Epithelial cell of prostate (primary cell): ENCODE measurements at places on chromosomes 5 and 9.

GRCh38 chr5:143440448-143441115 is 37.1 kb upstream of the NR3C1 start:
- DNase-seq: no peak

GRCh38 chr5:91038180-91038808 is 344.8 kb downstream of the ARRDC3 start:
- DNase-seq: no peak

GRCh38 chr5:124025306-124025845 is 513.4 kb downstream of the CSNK1G3 start:
- DNase-seq: no peak

- no peak for DNase-seq
Measured at GRCh38 chr9:110710420-110710819, 41.8 kb downstream of the MUSK start.

DNA sequence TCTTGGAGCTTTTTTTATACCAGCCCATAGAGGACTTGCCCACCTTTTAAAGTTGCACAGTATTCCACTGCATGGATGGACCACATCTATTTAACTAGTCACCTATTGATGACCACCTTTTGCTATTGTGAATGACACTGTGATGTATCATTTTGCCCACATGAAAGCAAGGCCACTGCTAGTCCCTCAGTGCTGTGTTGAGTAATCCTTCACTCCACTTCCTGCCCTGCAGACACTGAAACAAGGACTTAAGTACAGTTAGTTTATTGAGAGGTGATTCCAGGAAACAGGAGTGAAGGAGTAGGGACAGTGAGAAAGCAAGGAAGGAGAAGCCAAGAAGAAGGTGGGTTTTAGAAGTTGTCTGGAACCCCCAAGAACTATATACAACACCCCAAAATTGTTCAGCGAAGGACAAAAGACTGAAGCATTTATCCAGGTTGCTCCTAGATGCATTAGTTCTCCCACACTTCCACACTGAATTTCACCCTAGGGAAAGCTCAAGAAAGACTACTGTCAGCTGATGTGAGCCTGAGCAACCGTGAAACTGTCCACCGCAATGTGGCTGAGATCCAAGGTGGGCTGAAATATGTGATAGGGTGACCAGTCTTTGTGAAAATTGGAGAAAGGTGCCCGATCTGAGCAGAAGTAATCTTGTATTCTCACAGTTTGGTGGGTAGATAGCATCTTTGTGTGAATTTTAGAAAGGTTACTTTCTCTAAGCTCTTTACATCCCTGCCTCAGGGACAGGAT is 45.2 kb upstream of the ANKRD31 start:
- no peak for DNase-seq

GRCh38 chr9:69472101-69472620 is 147.1 kb downstream of the ENTREP1 start:
- DNase-seq: no peak

GRCh38 chr9:129777769-129778130 is 24.9 kb upstream of the PTGES start:
- no peak for DNase-seq

GRCh38 chr9:98831696-98832095 is 24.2 kb downstream of the GALNT12 start:
- DNase-seq: no peak

DNA sequence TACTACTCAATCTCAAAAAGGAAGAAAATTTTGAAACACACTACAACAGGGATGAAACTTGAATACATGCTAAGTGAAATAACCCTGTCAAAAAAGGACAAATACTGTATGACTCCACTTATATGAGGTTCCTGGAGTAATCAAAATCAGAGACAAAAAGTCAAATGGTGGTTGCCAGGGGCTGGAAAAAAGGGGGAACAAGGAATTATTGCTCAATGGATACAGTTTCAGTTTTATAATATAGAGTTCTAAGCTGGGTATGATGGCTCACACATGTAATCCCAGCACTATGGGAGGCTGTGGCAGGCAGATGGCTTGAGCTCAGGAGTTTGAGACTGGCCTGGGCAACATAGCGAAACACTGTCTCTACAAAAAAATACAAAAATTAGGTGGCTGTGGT is 29.0 kb downstream of the ETF1 start:
- DNase-seq: no peak

DNA sequence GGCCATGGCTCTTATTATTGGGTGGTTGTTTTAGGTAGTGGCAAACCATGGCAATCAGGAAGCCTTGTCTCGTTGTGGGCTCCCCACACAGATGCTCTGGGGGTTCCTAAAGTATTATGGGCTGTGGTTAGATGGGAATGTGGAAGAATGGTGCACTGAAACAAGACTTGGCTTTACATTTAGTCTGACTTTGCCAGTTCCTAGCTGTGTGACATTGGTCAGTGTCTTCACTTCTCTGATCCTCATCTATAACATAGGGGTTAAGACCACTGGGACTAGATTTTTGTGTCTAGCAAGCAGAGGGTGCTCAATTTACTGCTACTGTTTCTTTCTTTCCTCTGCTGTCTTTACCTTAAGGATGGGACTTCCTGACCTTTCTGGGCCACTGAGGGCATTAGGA is 149.5 kb downstream of the HSPA4 start:
- DNase-seq: no peak

GRCh38 chr9:104860263-104860662 is 67.7 kb downstream of the ABCA1 start:
- no peak for DNase-seq

DNA sequence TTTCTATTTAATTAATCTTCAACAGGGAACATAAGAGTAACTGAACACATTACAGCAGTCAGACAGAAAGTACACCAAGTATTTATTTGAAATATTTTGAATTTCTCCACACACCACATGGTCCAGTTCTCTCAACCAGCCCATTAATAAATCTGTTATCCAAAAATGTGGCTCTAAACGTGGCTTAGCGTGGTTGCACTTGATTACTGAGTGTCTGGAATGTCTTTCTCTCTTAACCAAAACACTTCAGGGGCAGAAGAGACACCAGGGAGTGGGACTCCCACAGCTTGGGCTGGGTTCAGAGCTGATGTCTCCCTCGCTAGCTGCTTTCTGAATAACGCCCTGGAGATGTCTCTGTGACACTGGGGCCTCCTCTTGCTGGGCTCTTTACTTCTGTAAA is 52.6 kb upstream of the FANCC start:
- DNase-seq: no peak

DNA sequence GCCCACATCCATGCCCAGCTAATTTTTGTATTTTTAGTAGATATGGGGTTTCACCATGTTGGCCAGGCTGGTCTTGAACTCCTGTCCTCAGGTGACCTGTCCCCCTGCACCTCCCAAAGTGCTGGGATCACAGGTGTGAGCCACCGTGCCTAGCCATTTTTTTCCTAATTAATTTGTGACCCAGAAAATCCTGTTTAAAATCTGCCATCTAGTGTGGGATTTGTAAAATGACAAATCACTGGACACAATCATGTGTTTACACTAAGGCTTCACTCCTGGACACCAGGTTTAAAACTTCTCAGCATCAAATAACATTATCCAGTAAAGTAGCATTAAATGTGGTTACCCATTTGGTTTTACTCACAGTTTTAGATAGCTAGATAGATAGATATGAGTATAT is 18.6 kb upstream of the KDM4C start:
- no peak for DNase-seq

- DNase-seq: no peak
Measured at GRCh38 chr9:129880654-129881546, 45.6 kb downstream of the USP20 start.

- DNase-seq: no peak
Measured at GRCh38 chr5:177358370-177358819, 671 bp downstream of the RGS14 start.

- DNase-seq: no peak
Measured at GRCh38 chr5:68822796-68823195, 271.0 kb upstream of the SLC30A5 start.

GRCh38 chr5:8446179-8446578 is 577.2 kb downstream of the MTRR start:
- DNase-seq: no peak

DNA sequence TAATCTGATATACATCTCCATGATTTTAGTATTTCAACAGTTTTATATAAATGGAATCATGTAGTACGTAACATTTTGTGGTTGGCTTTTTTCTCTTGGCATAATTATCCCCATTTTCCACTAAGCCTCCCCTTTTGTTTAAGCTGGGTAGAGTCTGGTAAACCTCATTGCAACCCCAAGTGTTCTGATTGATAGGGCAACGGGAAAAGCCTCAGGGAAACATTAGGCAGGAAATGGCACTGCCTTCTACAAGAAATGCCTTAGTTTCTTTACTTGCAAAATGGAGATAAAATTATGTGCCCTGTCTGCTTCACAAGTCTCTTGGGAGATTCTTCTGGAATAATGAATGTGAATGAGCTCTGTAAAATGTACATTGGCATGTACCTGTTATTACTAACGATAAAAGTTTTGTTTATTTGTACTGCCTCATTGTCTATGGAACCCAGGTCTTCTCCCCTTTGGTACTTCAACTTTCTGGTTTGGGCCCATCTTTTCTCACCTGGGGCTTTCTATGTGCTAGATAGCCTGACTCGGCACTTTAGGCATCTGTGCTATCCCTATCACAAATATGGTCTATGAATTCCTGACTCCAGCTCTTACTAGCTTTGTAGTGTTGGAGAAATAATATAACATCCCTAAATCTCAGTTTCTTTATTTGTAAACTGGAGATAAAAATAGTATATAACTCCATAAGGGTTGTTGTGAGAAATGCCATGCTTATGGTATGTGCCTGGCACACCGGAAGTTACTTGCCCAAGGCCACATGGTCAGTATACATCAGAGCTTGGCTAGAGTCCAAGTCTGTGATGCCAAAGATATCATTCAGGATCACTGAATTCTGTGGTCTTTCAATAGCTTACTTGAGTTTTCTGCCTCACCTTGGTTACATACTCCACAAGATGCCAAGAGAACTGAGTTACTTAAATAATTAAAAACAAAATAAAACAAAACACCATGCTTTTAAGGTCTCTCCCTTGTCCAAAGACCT is 48.2 kb upstream of the ZNF169 start:
- no peak for DNase-seq

DNA sequence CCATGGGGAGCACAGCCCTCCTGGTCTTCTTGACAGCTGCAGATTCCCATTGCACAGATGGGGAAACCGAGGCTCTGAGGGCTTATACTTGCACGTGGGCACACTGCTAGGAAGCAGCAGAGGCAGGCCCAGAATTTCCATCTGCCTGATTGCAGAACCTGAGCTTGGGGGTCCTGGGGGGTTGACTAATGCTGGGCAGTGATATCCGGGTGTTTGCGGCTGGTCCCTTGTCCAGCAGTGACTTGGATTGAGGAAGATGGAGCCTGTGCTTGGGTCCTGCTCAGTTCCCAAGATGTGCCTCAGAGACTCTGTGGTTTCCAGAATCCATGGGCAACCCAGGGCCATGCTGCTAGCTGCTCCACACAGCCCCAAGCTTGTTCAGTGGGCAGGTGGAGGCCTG is 91.2 kb downstream of the PHF2 start:
- DNase-seq: no peak

DNA sequence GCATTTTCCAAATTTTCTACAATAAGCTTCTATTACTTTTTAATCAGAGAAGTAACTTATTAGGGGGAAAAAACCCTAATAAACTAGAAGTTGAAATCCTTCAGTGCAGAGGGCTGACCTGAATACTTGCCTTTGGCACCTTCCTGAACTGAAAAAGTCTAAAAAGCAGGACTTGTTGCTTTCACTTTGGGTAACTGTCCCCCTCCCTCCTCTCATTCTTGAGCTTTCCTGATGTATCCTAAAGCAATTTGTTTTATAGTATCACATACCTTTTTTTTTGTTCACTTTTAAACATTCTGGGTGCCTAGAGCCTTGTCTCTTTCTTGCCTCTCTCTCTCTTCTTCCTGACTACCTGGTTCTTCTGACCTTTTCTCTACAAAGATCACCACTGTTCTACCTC is 64.0 kb upstream of the ERBIN start:
- no peak for DNase-seq

- no peak for DNase-seq
Measured at GRCh38 chr9:22158927-22159346, 149.8 kb upstream of the CDKN2B start.

GRCh38 chr5:180085837-180086236 is 14.3 kb upstream of the RNF130 start:
- DNase-seq: no peak

- no peak for DNase-seq
Measured at GRCh38 chr9:135586601-135587109, 25.1 kb downstream of the PAEP start.

DNA sequence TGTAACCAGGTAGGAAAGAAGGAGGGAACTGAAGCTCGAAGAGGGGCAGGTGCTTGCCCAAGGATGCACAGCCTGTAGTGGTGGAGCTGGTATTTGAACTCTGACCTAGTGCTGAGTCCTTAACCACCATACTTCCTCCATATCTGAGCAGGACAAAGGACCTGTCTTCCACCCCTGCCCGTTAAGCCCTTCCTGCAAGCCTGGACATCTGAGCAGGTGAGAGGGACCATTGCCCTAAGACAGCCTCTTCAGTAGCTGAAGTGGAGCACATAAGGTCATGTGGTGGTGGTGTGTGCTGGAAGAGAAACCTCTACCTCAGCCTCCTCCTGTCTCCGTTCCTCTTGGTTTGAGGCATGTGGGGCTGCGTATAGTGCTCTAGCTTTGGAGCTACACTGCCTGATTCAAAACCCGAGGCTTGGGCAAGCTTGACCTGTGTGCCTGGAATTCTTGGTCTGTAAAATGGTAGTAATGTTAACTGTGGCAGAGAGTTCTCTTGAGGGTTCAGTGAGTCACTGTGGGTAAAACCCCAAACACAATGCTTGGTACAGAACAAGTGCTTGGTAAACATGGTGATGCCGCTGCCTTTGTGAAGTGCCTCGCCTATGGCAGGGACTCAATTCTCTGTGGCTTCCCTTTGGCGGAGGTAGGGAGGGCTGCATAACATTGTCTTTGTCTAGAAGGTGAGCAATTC is 7.4 kb downstream of the GALNT10 start:
- peak; percentile 95 for DNase-seq

DNA sequence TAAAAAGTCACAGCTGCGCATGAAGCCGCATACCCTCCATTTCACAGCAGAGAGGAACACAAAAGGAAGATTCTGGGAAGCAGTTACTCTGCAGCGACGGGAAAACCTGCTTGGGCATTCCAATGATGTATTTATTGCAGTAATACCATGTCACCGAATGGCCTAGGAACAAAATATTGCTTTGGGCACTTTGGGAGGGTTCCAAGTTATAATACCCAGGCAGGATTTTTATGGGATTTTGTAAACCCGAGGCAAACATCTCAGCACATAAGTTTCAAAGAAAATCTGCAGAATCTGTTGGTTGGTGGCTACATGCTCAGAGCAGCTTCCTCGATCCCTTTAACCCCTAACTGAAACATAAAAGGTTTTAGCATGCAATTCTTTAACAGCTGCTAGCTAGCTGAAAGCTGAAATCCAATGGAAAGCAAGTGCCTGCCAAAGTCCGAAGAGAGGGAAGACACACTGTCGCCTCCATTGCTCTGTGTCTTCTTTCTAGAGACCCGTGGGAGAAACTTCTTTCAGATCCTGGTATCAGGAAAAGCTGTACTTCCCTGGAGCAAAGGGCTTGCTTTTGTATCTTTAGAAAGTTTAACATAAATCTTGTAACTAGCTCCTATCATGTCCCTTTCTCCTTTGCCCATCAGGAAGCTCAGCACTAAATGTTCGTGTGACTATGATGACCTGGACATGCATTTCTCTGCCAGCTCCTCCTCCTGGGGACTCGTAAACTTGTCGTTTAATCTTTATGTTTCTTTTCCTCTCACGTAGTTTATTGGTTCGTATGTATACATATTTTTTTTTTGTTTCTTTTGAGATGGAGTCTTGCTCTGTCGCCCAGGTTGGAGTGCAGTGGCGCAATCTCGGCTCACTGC is 195.0 kb downstream of the MAPKAP1 start:
- no peak for DNase-seq
